ENCODE measurements at places on chromosomes 3 and 15. TPM values are rescaled to one million over a fixed set of nuclear protein-coding genes. Genes with fewer than 3 reads are reported as not detected.
A peak's percentile ranks its signal among the peaks of the same experiment; 100 is the strongest.

DNA sequence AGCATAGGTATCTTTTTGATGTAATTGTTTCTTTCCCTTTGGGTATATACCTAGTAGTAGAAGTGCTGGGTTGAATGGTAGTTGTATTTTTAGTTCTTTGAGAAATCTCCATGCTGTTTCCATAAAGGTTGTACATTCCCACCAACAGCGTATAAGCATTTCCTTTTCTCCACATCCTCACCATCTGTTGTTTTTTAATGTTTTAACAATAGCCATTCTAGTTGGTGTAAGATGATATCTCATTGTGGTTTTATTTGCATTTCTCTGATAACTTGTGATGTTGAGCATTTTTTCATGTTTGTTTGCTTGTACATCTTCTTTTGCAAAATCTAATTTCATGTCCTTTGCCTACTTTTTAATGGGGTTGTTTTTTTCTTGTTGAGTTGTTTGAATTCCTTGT, 80.0 kb upstream of the TMC3 start:
- H3K27ac ChIP-seq, result no peak overlapping the region
- H3K4me3 ChIP-seq, result no peak overlapping the region
- no peaks in the 10 kb centered on the region for H3K4me1 ChIP-seq
- DNase-seq, result no peak
- H3K36me3 ChIP-seq, result no peaks in the 10 kb centered on the region

The HCLS1 gene
- polyA plus RNA-seq, result 39.2 TPM

The SPESP1 gene
- 1.1 TPM for polyA plus RNA-seq

DNA sequence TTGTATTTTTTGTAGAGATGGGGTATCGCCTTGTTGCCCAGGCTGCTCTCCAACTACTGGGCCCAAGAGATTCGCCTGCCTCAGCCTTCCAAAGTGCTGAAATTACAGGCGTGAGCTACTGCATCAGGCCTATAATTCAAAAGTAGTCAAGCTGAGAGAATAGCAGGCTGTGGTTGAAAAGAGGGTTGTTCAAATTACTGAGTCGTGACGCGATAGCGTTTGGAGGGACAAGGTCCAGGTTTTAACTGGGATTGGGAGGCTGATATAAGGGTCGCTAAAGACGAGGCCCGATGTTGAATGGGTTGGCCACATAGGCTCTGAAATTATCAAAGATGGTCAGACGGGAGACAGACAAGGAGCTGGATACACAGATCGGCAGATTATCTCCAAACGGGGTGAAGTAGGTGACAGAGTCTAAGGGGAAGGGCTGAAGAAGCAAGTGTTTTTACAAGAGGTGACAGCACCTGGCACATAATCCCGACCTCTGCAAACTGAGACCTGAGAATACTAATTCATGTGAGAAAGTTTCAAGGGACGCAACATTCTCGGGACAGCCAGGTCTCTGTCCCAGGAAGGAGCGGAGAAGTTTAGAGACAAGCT, 759 bp upstream of the ARID3B start:
- DNase-seq, result peak; percentile 70
- H3K4me1 ChIP-seq, result peaks cover 14% of the 10 kb centered on the region

DNA sequence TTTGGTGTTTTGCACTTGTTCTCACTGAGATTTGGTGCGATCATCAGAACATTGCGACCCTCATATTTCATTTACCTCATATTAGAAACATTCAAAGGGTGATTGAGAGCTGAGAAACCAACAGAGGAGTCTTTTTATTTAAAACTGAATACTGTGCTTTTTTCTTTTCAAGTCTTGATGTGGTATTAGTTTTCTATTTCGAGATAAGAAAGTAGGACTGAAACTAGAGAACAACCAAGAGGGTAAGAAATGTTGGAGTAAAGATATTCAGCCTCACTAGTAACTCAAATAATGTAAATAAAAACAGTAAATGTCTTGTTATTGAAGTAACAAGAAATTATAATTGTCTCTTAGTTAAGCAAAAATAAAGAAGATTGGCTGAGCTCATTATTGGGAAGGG, 26.5 kb downstream of the EFHB start:
- H3K4me3 ChIP-seq, result no peak overlapping the region
- no peaks in the 10 kb centered on the region for H3K27me3 ChIP-seq
- H3K27ac ChIP-seq, result no peak overlapping the region
- no peaks in the 10 kb centered on the region for H3K36me3 ChIP-seq
- no peaks in the 10 kb centered on the region for H3K4me1 ChIP-seq
- DNase-seq, result no peak

The DLL4 gene
- polyA plus RNA-seq, result not detected

The DNASE1L3 gene
- polyA plus RNA-seq, result not detected

DNA sequence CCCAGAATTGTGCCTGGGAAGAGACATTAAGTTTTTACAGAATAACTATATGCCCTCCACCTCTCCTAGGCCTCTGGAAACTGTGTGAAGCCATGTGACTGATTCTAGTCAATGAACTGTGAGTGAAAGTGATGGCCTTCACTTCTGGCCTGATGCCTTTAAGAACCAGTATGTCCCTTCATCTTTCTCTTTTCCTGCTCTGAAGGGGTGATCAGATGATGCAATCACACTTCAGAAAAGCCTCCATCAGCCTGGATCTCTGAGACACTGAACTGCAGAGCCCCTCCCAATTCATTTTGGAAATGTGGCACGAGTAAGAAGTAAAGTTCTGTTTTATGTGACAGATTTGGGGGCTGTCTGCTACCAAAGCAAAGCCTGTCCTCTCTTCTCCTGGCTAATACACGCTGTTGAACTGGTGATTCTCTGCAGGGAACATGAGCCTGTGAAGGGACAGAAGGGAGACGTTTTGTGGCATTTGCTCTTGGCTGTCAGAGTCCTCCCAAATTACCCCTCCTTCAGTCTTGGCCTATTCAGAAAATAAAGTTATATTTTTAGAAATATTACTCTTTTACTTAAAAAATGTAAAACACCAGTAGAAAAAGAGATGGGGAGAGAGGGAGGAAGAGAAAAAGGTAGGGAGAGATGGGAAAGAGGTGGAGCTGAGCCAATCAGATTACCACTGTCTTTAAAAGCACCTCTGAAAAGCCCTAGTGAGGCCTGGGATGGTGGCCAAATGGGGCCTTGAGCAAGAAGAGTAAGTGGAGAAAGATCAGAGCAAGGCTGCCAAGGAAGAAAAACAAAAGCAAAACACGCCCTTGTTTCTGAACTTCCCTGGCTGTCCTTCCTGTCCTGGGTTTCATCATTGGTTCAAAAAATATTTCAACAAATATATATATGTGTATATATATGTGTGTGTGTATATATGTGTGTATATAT, 40.9 kb upstream of the RYK start:
- H3K4me3 ChIP-seq, result no peak overlapping the region
- peak; percentile 92 for DNase-seq
- no peaks in the 10 kb centered on the region for H3K36me3 ChIP-seq
- H3K27me3 ChIP-seq, result no peaks in the 10 kb centered on the region
- H3K27ac ChIP-seq, result peak overlapping the region; percentile 20

The GPR62 gene
- not detected for polyA plus RNA-seq

The ECE2 gene
- polyA plus RNA-seq, result not detected

The ARHGEF26 gene
- polyA plus RNA-seq, result 0.40 TPM

- no peaks in the 10 kb centered on the region for H3K27me3 ChIP-seq
- no peaks in the 10 kb centered on the region for H3K36me3 ChIP-seq
- DNase-seq, result no peak
- no peak overlapping the region for H3K4me3 ChIP-seq
- no peaks in the 10 kb centered on the region for H3K4me1 ChIP-seq
Observed at GRCh38 chr15:29352402-29352801, 82.8 kb upstream of the NSMCE3 start.

- no peak overlapping the region for H3K4me3 ChIP-seq
- DNase-seq, result no peak
- no peaks in the 10 kb centered on the region for H3K4me1 ChIP-seq
- H3K36me3 ChIP-seq, result no peaks in the 10 kb centered on the region
- H3K27ac ChIP-seq, result no peak overlapping the region
Observed at GRCh38 chr3:159487304-159487703, 501.3 kb upstream of the IL12A start.

DNA sequence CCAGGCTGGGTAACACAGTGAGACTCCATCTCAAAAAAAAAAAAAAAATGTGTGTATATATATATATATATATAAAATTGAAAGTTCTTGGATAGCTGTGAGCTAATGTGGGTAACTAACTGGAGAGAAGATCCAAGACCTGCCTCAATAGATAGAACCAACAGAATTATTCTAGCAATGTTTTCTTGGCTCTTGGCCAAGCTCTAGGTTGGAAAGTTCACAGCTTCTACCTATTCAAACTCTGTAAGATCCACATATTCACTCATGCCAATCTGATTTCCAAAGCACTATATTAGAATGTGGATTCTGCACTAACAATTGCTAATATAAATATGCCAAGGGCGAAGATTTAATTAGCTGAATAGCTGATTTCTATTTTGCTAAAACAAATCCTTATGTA, 29.8 kb upstream of the CMTM6 start:
- peaks cover 13% of the 10 kb centered on the region for H3K4me1 ChIP-seq
- H3K27ac ChIP-seq, result no peak overlapping the region
- peaks cover 23% of the 10 kb centered on the region for H3K36me3 ChIP-seq
- no peaks in the 10 kb centered on the region for H3K27me3 ChIP-seq
- H3K4me3 ChIP-seq, result no peak overlapping the region

The POC1A gene
- 11.8 TPM for polyA plus RNA-seq

GRCh38 chr3:123818324-123818920, 65.7 kb downstream of the MYLK start:
- no peaks in the 10 kb centered on the region for H3K27me3 ChIP-seq
- no peak for DNase-seq
- no peak overlapping the region for H3K4me3 ChIP-seq
- H3K27ac ChIP-seq, result peak overlapping the region; percentile 60
- H3K4me1 ChIP-seq, result peaks cover 61% of the 10 kb centered on the region
- peaks cover 31% of the 10 kb centered on the region for H3K36me3 ChIP-seq

DNA sequence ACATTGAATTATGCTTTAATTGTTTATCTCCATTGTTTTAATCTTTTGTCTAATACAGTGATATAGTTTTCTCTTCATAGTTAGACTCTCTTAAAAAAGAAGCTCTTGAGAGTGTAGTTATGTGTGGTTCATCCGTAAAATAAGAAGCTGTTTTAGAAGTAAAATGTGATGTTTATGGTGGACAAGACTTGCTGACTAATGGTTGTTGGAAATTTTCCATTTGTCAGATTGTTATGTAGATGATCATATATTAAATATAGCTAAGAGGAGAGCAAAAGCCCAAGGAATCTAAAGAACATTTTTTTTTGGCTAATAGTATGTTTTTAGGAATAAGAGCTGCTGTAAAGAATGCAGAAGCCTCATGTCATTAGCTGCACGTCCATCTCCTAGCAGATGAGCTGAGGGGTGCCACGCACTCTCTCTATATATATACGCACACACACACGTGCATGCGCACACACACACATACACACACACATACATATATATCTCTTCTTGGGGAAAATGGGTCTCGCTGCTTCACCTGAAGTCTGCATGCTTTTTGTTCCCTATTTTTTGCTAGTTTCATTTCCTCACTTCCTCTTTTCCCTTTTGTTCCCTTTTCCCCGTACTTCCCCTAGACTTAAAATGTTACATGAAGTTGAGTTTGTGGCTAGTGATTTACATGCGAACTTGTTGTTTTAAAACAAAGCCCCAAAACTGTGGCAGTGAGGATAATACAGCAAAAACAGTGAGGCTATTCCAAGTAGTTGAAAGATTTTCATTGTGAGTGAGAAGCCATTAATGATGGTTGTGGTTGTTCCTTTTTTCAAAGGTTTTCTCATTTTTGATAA, 107.8 kb downstream of the MBNL1 start:
- peak overlapping the region; percentile 22 for H3K27ac ChIP-seq
- peaks cover 17% of the 10 kb centered on the region for H3K36me3 ChIP-seq
- DNase-seq, result peak; percentile 43

- no peaks in the 10 kb centered on the region for H3K27me3 ChIP-seq
- no peaks in the 10 kb centered on the region for H3K36me3 ChIP-seq
- no peak overlapping the region for H3K4me3 ChIP-seq
Observed at GRCh38 chr3:59258550-59259260, 208.9 kb upstream of the CFAP20DC start.

The SPATA12 gene
- polyA plus RNA-seq, result not detected

- no peak overlapping the region for H3K4me3 ChIP-seq
- H3K36me3 ChIP-seq, result no peaks in the 10 kb centered on the region
- H3K4me1 ChIP-seq, result no peaks in the 10 kb centered on the region
- no peaks in the 10 kb centered on the region for H3K27me3 ChIP-seq
Observed at GRCh38 chr3:64717872-64718613, 30.2 kb upstream of the ADAMTS9 start.

All from GM23248 (cell line).